ENCODE measurements at places on chromosomes 12 and 14.

DNA sequence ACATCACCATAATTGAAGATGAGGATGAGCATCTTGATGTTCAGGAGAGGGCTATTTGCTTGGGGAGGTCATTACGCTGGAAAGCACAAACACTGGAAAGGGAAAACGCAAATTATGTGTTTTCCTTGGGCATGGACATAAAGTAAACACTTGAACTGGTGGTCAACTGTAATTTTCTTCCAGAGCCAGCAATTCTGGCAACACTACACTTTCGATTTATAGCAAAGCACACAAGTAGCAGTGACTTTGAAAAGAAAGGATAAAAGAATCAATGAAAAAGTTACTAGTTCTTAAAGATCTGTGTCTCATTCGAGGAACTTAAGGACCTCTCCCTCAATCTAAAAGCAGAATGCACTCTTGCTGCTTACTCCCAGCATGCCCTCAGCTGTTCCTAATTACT lies 2.2 kb downstream of the CLEC14A start:
- DNase-seq, result no peak

GRCh38 chr12:47867495-47867941 lies 37.3 kb downstream of the VDR start:
- no peak for DNase-seq

GRCh38 chr12:12482959-12483358 lies 79.7 kb downstream of the DUSP16 start:
- no peak for DNase-seq

GRCh38 chr14:95727056-95727700 lies 13.3 kb upstream of the TCL1A start:
- DNase-seq, result no peak

DNA sequence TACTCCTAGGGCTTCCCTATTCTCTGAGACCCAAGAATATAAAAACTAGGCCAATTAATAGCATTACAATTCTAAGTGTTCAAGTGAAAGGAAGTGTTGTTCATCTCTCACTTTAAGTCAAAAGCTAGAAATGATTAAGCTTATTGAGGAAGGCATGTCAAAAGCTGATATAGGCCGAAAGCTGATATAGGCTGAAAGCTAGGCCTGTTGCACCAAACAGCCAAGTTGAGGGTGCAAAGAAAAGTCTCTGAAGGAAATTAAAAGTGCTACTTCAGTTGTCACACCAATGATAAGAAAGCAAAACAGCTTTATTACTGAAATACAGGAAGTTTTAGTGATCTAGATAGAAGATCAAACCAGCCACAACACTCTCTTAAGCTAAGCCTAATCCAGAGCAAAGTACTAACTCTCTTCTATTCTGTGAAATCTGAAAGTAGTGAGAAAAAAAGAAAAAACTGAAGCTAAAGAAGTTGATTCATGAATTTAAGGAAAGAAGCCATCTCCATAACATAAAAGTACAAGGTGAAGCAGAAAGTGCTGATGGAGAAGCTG lies 68.9 kb downstream of the SLC6A15 start:
- no peak for DNase-seq

GRCh38 chr12:32568228-32568627 lies 110.9 kb upstream of the DNM1L start:
- no peak for DNase-seq

DNA sequence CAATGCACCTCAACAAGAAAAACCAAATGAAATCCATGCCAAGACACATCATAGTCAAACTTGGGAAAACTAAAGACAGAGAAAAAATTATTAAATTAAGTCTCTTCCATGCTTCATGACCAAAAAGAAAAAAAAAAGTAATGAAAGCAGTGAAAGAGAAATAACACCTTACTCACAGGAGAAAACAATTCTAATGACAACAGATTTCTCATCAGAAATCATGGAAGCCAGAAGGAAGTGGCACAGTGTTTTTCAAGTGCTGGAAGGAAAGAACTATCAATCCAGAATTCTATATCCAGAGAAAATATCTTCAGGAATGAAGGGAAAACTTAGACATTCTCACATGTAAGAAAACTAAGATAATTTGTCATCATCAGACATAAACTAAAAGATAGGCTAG lies 71.1 kb upstream of the NUDT4 start:
- no peak for DNase-seq

- DNase-seq, result no peak
Measured at GRCh38 chr12:53676656-53677015, 753 bp upstream of the ATP5MC2 start.

DNA sequence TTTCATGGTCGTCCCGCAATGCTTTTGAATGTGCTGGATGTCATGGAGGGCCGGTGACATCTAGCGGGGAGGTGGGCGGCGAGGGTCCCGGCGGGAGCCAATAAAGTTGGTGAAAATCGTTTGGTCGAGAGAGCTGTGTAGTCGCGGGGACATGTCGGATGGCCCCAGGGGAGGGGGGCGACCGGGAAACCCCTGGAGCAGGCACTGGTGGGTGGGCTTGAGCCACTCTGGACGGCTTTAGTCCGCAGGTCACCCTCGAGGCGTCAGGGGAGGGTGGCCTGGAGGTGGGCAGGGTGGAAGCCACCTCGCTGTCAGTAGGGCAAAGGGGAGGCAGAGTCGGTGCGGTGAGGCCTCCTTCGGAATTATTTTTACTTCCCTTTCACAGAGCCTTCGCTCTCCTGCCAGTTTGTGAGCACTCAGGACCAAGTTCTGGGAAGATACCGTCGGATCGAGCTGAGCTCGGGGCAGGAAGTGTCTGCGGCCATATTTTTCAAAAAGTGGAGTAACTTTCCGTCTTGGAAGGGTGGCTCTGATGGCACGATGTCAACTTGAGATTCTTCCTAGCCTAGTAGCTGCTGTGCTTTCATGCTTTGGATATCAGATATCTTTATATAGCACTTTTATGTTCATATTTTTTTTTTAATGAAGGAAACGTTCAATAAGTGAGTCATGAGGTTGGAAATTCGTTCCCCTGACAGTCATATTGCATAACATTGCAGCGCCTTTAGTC lies 28.2 kb downstream of the WBP11 start:
- no peak for DNase-seq

DNA sequence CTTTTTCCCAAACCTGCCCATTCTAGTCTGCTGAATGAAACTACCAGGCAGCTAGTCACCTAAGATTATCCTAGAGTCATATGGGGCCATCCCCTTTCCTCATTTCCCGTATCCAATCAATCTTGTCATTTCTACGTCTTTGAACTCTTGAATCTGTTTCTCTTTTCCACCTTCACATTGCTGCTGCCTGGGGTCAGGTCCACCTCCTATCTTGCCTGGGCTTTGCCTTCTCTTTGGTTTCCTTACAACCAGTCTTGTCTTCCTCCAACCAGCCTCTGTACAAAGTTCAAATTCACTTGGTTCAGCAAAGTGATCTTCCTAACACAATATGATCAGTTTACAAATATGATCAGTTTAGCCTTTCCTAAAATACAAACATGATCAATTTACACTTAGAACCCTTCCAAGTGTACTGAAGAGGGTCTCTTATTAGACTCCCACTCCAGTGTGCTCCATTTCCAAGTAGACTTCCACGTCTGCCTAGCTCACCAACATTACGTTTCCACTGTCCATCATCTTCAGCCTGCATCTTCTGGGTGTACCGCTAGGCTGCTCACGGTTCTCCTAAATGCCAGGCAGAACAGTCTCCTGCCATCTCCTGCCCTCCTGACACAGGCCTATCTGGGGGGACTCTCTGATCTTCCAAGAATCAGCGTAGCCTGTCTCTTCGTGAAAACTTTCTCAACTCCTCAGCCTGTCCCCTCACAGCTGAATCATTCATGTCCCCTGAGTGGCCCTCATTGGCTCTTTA lies 4.1 kb upstream of the ACVR1B start:
- no peak for DNase-seq

DNA sequence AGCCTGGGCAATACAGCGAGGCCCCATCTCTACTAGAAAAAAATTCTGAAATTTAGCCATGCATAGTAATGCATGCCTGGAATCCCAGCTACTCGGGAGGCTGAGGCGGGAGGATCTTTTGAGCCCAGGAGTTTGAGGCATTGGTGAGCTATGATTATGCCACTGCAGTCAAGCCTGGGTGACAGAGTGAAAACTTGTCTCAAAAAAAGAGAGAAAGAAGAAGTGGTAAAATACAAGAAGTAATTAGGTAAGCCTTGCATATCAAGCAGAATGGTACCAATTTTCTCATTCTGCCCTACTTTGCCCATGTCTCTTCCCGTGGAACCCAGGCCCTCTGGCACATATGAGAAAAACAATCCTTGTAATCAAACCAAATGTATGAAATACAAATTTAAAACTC lies 70.7 kb downstream of the SUSD6 start:
- no peak for DNase-seq

All from SIG-M5 (cell line).